ENCODE measurements at places on chromosomes 1 and 21. TPM values are rescaled to one million over a fixed set of nuclear protein-coding genes. Genes with fewer than 3 reads are reported as not detected.

Gene NECTIN4
- total RNA-seq = under 0.01 TPM

Gene G0S2
- total RNA-seq = 11.2 TPM

Gene MYBPH
- 0.29 TPM for total RNA-seq

Gene ORC1
- total RNA-seq = 1.2 TPM

Gene SLC16A4
- 76.0 TPM for total RNA-seq

Gene OLFML2B
- total RNA-seq = 49.9 TPM

Gene TARBP1
- 29.7 TPM for total RNA-seq

Gene CGN
- not detected for total RNA-seq

Gene TNFRSF8
- total RNA-seq = under 0.01 TPM

Gene NID1
- 40.2 TPM for total RNA-seq

Gene HTR1D
- total RNA-seq = not detected

Gene RAB25
- not detected for total RNA-seq
